CD4-positive, alpha-beta T cell treated with Interleukin-2 at 100 ng/mL for 4 hours (primary cell): ENCODE measurements at places on chromosomes 6 and 20.

DNA sequence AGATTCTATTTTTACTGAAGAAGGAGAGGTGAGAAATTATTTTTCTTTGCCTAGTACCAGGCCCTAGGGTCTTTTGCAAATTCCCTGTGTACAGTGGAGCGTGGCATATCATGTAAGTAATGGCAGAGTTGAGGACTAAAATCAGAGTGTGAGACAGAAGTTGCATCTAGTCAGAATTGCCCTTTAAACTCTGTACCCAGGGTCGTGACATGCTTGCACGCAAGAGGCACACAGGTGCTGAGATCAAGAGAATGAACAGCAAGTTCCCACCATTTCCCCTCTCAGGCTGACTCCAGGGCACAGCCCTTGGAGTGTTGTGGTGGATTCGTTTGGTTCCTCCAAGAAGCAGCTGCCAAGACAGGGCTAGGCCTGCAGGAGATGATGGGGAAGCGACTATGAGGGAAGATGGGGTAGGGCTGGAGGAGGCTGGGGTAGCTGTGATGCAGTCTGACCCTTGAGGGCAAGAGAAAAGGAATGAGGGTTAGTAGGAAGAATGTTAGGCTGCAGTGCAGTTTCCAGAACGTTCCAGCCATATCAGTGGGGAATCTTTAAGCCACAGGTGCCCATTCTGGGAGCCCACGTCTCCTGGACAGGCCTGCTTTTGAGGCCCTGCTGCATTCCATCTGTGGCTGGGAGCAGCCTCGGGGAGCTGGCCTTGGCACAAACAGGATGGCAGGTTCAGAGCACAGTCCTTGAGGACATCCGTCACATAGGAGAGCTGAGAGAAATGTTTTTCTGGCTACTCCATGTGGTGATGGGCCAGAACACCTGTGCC, 6.9 kb downstream of the NELFCD start:
- DNase-seq = no peak

GRCh38 chr20:45822857-45823256, 4.3 kb downstream of the TNNC2 start:
- DNase-seq = no peak

GRCh38 chr20:48454671-48455490, 372.9 kb downstream of the PREX1 start:
- no peak for DNase-seq

- no peak for DNase-seq
Observed at GRCh38 chr6:53744321-53744720, 50.5 kb upstream of the LRRC1 start.

DNA sequence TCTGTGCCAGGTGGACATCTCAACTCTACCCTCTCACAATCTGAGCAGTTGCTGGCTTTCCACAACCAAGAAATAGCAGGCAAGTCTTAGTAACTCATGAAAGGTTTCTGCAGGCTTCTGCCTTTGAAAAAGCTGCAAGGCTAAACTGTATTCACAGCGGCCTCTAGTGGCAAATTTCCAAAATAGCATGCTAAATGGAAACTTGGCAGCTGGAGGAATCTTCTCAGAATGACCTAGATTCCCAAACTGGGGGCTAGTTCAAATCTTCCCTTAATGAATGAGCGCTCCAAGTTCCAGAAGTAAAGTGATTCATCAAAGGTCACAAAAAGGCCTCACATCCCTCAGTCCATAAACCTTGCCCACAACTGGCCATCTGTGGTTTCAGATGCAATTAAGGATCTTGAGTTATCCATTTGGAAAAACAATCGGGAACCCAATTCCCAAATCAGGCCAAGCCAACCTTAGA, 11.9 kb upstream of the CPNE5 start:
- peak; percentile 57 for DNase-seq

DNA sequence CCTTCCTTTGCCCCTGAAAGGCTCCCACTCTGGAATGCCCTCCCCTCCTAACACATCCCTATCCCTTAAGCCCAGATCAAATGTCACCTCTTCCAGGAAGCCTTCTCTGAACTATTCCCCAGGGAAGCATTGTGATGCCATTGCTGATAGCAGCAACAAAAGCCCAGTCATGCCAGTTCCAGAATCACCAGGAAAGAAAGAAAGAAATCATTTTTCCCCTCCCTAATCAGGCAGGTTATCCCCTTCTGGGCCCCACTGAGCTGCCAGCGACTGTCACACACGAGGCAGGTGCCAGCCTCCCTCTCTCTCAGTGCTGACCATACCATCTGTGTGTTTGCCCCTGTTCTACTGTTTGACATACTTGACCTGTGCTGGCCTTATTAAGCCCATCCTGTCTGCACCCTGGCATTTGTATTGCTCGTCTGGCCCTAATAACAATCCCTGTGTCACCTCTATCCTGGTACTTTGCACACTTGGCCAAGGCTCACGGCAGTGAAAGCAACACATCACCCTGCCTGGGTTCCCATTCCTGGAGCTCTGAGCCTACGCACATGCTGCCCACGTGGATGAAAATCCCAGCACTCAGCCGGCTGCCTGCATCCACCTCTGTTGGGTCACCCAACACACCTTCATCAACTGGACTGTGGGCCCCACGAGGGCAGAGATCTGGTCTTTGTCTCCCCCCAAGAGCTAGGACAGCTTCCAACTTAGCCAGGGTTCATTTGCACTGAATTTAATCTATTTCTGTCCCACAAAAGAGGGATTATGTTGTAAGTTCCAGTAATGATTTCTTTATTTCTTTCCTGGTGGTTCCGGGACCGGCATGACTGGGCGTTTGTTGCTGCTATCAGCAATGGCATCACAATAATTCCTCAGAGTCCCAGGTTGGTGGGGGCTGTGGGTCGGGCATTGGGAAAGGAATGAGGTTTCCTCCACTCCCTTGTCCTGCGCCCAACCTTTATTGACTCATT, 5.3 kb upstream of the BPIFB1 start:
- no peak for DNase-seq

GRCh38 chr6:132866762-132867449, 52.5 kb downstream of the RPS12 start:
- no peak for DNase-seq

DNA sequence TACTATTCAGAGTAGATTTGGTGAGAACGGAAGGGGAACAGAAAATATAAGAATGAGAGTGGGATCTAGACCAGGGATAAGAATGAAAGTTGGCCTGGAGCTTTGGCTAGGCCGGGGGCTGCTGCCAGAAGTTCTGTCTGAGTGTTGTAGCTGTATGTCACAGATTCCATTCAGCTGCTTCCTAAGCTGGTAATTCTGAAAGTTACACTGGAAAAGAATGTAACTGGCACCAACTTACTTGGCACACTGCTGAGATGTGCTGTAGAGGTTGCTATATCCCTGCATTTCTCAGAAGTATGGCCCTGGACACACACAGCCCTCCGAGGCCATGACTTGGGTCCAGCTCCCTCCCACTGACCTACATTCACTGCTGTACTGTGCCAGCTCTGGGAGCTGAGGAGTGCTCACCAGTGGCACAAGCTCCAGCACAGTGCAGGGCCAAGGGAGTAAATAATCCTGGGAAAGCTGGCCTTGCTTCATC, 25.8 kb upstream of the TMEM217 start:
- no peak for DNase-seq

- DNase-seq = no peak
Observed at GRCh38 chr6:144853603-144854002, 568.5 kb downstream of the UTRN start.

GRCh38 chr6:56806368-56806767, 148.5 kb upstream of the BEND6 start:
- DNase-seq = no peak

GRCh38 chr20:25318471-25319240, 70.8 kb downstream of the PYGB start:
- no peak for DNase-seq

DNA sequence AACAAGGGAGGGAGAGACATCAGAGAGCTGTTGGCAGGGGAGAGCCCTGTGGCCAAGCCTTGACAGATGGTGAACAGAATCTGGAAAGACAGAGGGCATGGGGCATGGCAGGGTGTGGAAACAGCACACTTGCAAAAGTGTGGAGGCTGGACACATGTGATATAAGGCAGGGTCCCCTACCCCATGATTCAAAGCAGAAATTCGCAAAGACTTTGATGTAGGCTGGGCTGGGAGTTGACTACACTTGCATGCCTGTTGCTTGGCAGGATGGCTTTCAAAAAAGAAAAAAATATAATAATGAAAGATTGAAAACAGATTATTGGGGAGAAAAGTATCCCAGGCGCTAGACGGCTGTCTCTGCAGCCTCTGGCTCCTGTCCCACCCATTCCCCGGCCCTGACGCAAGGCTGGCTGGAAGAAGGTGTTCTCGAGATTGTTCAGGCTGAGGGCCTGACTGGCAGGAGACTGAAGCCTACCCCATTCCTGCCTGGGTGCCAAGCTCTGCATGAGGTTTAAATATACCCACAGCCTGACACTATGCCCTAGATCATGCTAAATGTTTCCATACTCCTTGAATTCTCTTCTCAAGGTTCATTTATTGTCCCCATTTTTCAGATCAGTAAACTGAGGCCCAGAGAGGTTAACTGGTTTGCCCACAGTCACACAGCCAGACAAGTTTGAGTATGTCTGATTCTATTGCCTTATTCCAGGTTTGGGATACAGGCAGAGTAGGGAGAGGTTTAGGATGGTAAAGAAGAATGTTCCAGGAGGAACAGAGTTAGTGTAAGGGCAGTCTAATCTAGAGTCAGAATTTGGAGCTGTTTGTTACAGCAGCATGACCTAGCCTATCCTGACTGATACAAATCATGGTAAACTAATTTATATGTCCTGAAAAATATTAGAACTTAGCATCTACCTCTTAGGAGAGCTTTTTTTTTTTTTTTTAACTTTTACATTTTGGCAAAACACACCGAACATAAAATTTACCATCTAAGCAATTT, 23.4 kb upstream of the CCN5 start:
- DNase-seq = no peak
